ENCODE measurements at places on chromosomes 6 and 20.

DNA sequence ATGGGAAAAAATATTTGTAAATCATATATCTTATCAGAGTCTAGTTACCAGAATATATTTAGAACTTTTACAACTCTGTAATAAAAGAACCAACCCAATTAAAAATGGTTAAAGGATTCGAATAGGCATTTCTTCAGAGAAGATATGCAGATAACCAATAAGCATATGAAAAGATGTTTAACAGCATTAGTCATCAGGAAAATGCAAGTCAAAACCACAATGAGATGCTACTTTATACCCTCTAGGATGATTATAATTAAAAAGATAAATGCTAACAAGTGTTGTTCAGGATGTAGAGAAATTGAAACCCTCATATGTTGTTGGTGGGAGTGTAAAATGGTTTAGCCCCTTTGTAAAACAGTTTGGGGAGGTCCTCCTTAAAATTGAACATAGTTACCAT is 94.1 kb downstream of the LRRC1 start:
- no peak for DNase-seq

DNA sequence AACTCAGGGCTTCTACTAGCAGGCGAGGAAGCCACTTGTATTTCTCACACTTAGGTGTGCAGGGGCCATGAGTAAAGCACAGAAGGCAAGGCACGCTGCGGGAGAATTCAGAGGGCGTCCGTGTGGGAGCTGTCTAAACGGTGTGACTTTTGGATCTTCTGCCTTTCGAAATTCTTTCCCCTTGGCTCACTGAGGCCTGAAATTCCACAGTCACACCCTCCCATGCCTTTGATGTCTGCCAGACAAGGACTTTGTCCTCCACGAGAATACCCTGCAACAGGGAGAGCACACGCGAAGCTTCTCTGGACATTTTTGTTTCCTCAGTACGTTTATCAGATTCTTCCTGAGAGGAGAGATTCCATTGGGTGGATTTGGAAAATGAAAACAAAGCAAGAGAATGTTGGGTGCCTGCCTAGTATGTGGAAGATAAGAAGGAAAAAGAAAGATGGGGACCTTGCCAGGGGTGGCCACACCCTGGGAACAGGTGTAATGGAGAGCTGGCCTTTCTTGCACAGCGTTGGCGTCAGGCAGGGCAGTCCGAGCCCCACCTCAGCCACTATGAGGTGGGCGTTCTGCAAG is 235.7 kb downstream of the MYLK4 start:
- DNase-seq: no peak

DNA sequence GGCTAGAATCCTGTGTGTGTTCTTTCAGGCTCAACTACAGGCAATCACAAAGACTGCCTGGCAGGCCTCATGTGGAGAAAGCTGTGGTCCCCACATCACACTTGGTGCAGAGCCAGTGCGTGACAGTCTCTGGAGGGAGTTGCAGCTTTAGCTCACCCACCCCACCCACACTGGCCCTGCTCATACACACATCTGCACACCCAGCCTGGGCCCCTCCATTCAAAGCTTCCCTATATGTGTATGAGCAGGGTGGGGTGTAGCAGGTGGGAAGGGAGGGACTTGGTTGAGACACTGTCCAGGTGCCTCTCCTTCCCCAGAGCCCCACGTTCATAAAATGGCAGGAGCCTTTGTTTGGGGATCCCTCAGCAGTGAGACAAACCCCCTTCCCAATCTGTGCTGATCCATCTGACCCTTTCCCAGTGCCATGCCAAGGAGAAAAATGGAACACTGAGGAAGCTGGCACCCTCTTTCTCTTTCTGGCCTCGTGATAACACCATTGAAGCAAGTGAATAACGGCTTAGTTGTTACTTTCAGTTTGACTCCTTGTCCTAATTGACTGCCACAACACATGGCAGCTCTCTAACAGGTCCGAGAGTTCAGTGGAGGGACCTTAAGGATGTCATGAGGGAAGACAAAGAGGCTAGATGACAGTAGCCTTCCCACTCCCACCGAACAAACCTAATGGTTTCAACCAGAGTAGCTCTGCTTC is 53.8 kb upstream of the NRSN1 start:
- DNase-seq: no peak

DNA sequence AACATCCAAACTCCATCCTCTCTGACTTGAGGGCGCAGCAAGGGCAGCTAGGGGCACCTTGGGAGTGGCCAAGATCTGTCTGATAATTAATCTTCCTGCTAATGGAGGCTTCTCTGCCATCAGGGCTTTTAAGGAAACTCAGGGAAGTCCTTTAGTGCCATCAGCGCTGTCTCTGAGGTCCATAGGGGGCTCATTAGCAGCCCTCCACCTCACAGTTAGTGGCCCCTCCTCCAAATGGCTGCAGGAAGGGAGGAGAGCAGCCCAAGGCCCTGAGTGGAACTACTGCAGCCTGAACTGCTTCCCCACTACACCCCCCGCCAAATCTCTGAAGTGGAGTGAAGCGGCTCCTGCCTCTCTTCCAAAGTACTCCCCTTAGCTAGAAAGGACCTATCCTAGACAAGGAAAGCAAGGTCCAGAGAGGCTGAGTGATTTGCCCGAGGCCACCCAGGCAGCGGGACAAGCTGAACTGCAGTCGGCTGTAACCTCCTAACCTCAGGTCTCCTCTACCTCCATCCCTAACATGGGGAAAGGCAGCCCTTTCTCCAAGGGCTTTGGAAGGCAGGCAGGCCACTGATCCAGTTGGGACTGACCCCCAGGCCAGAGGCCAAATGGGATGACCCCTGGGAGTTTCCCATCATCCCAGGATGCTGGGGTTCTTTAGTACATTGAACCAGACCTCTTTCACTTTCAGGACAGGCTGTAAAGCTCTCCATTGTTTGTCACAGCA is 39.5 kb upstream of the ZFAND3 start:
- DNase-seq: no peak

- no peak for DNase-seq
Measured at GRCh38 chr20:39283464-39283863, 321.3 kb downstream of the DHX35 start.

GRCh38 chr6:100099189-100100074 is 105.4 kb upstream of the MCHR2 start:
- DNase-seq: no peak

GRCh38 chr20:51609251-51609650 is 66.7 kb upstream of the NFATC2 start:
- no peak for DNase-seq

DNA sequence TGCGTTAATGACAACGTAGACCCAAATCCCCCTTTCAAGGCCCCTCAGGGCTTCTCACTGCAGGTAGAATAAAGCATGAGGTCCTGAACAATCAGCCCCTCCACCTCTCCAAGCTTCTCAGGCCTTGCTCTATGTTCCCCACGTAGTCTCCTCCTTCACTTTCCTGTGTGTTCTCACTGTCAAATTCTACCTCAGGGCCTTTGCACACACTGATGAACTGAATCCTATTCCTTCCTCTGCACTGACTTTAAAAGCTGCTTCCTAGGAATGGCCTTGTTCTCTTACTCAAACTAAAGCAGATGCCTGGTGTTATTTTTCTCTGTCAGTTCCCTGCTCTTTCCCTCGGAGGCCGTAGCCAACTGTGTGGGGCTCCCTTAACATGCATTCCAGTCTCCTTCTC is 66.8 kb upstream of the EDN1 start:
- DNase-seq: no peak

- no peak for DNase-seq
Measured at GRCh38 chr6:118783931-118784550, 109.9 kb upstream of the ASF1A start.

- no peak for DNase-seq
Measured at GRCh38 chr6:12182676-12183075, 107.5 kb upstream of the EDN1 start.

GRCh38 chr6:3729603-3730344 is 21.7 kb downstream of the PXDC1 start:
- no peak for DNase-seq

DNA sequence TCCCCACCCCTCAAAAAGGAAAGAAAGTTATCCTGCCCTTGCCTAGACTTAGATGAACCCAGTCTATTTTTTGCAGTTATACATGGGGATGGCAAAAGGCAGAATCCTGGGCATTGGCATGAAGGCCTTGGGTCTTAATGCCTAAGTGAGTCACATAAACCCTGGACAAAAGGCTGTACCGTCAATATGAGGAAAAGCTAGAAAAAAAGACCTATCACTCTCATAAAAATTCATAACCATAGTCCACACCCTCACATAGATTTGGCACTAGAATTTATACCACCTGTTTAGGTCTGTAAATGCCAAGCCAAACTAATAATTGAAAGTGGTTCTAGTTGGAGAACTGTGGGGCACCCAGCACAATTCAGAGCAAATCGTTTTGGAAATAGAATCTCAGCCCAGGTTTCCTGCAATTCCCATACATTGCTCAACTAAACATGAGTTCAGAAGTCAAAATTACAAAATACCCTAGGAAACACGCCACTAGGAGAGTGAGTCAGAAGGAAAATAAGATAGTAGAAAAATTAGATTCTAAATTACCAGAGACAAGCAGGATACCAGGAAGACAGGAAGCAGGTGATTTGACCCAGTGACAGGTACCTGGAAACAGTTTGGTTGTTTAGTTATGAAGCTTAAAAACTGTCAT is 70.4 kb upstream of the FUCA2 start:
- DNase-seq: no peak

- no peak for DNase-seq
Measured at GRCh38 chr6:17002123-17002522, 99.7 kb upstream of the STMND1 start.

DNA sequence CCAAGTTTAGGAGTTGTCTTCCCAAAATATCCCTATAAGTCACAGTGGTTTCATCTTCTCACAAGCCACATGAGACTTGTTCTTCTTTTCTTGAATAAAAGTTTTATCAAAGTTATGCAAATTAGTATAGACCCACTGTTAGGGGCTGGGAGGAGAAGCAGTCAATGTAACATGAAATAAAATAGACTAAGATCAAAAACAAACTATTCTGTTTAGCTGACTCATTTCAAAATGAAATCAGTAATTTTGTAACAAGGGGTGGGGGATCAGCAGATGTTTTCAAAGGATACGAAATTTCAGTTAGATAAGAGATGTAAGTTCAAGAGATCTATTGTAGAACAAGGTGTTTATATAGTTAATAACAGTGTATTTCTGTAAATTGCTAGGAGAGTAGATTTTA is 339.6 kb upstream of the PRDM1 start:
- DNase-seq: no peak

GRCh38 chr6:80446454-80447045 is 340.1 kb downstream of the BCKDHB start:
- no peak for DNase-seq

- DNase-seq: no peak
Measured at GRCh38 chr6:8108031-8108660, 5.8 kb upstream of the EEF1E1 start.

- DNase-seq: no peak
Measured at GRCh38 chr6:65186826-65187225, 520.2 kb downstream of the EYS start.

DNA sequence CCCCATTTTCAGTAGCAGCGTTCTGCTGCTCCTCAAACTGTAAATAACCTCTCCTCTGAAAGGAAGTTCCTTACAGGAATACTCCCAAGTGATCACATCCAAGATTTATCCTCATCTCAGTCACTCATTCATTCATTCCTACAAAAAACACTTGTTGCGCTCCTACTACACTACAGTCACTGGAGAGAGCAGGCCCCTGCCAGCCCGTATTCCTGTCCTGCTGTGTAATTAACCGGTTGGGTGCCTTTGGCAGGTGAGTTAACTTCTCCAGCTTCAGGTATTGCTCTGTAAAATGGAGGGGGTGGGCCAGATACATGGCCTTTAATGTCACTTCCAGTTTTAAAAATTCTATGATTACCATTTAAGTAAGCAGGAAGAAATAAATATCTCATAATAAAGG is 15.0 kb upstream of the ZBTB24 start:
- DNase-seq: no peak

- no peak for DNase-seq
Measured at GRCh38 chr20:46051556-46052308, 22.7 kb downstream of the SLC12A5 start.

GRCh38 chr6:88422831-88423230 is 256.7 kb upstream of the CNR1 start:
- DNase-seq: no peak

DNA sequence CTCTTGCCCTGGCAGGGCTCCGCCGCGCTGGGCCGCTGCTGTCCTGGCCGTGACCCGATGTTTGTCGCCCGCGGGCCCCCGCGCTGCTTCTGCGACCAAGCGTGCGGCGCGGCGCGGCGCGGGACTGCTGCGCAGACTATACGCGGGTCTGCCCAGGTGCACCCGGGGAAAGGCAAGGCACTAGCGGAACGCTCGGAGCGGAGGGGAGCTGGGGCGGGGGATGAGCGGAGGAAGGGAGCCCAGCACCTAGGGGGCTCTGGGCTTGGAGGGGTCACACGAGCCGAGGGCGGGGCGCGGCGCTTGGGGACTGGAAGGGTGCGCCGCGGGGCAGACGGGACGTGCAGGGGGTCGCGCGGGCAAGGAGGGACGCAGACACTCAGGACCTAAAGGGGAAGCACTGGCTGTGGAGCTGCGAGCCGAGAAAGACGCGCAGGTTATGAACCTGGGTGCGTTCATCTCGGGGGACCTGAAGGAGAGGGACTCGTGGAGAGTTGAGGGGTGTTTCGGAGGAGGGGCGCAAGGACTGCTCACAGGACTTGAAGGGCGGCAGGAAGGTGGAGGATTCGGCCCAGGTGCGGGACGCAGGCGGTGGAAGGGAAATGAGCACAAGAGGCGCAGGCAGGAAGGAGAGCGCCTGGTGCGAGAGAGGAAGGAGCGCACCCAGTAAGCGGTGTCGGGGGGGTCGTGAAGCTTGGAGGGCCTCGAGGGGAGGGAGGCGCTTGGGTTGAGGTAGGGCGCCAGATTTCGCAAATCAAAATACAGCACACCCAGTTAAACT is 40.8 kb upstream of the ZNFX1 start:
- no peak for DNase-seq

- DNase-seq: no peak
Measured at GRCh38 chr20:24445510-24446170, 23.8 kb upstream of the SYNDIG1 start.

DNA sequence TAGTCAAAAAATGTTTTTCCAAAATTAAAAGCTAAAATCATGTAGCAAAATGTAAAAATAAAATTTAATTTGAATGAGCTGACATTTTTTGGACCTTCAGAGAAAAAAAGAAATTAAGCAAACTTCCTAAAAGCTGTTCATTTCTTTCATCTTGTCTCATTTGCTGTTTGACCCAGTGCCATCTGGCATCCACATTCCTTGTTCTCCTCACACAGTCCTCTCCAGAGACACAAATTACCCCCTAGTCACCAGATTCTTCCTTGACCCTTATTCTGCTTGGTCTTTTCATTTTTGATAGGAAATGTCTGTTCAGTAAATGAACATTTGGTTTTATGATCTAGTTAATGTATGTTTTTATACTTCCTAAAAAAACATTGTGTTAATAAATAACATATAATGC is 55.2 kb downstream of the HDDC2 start:
- no peak for DNase-seq

GRCh38 chr6:111423960-111424846 is 58.8 kb downstream of the REV3L start:
- no peak for DNase-seq

GRCh38 chr6:160509610-160510009 is 154.5 kb downstream of the LPA start:
- DNase-seq: no peak

- no peak for DNase-seq
Measured at GRCh38 chr6:47126647-47127391, 84.7 kb upstream of the ADGRF1 start.

GRCh38 chr20:46076806-46077205 is 13.0 kb downstream of the NCOA5 start:
- no peak for DNase-seq

Data from stimulated activated CD8-positive, alpha-beta memory T cell treated with anti-CD3 and anti-CD28 coated beads, Interleukin-12 subunit alpha, Interleukin-12 subunit beta, amount 100 ng/mL, for 4 hours (primary cell).